Activated B cell treated with CpG ODN at 0.5 μM for 24 hours (primary cell): ENCODE measurements at places on chromosomes 3 and 15.

DNA sequence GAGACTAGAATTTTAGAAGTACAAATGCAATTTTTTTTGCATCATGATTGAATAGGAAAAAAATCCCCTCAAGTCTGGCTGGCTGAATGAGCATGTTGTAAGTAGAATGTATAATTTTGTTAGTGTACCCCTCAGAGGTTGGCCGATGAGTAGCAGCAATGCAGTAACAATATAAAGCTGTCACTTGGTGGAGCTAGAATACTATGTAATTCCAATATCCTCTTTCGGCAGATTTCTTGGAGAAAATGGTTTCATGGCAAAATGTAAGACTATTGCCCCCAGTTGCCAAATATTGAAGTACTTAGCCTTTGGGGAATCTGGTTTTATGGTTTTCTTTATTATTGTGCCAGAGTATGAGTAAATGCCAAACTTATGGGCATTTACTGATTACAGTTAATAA is 39.8 kb upstream of the SGO1 start:
- DNase-seq: no peak

- DNase-seq: no peak
These were observed 145.6 kb upstream of the ABI3BP start for GRCh38 chr3:101138817-101139216.

GRCh38 chr3:134681522-134681900 is 30.7 kb upstream of the KY start:
- DNase-seq: no peak

DNA sequence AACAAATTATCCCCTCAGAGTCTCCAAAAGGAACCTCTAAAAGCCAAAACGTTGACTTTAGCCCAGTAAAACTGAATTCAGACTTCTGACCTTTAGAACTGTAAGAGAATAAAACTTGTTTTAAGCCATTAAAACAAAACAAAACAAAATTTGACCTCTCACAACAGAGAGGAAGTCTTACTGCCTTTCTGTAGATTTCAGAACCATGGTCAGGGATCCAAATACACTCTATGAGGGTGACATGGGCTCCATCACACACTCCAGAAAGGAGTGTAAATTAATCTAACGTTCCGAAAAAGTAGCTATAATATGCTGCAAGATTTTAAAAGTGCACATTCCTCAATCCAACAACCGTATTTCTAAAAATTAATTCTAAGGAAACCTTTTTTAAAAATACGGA is 19.2 kb upstream of the RPL14 start:
- no peak for DNase-seq

DNA sequence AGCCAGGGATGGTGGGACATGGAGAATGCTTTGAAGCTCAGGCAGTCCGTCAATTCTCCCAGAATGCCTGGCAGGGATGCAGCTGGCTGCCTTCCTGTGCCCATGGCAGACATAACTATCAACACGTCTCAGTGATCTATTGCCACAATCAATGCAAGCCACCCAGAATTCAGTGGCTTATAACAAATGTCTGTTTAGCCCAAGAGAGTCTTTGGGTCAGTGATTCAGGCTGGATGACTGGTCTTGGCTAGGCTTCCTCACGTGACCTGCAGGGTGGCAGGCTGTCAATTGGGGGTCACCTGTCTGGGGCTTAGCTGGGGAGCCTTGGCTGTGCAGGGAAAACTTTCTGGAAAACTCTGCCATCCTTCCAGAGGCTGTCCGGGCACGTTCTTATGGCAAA is 213.1 kb upstream of the LRRFIP2 start:
- no peak for DNase-seq

- no peak for DNase-seq
These were observed 175.8 kb downstream of the SPATA16 start for GRCh38 chr3:172965256-172965655.
